ENCODE measurements at places on chromosomes 1 and 21.

DNA sequence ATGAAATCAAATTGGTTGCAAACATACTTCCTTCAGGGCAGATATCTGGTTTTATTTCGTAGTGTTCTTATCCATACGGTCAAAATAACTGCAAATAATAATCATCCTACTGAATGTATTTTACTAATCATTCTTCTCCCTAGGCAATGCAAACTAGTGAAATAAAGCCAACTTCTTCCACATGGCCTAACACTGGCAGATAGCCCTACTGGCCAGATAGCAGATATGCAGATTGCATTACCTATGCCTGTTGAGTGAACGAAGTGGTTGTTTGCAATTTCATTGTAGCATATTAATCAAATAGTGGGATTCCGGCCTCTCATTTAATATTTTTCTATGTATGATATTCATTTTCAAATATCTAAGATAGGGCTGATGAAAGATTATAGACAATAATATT lies 116.2 kb downstream of the CENPF start:
- DNase-seq: no peak

DNA sequence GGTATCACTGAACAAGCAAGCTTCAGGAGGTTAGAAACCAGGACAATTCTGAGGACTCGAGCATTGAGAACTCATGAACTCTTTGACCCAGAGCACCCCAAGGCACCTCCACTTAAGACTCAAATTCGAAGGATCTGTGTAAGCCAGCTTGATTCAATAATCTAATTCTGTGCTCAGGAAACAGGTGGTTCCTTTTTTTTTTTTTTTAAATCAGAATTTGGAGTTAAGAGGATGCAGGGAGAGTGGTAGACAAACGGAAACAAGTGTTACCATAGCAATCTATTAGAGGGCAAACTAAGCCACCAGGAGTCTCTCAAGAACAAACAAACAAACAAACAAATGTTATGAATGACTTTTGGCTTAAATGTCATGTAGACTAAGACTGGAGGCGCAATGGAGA lies 53.8 kb upstream of the DPH5 start:
- DNase-seq: no peak

DNA sequence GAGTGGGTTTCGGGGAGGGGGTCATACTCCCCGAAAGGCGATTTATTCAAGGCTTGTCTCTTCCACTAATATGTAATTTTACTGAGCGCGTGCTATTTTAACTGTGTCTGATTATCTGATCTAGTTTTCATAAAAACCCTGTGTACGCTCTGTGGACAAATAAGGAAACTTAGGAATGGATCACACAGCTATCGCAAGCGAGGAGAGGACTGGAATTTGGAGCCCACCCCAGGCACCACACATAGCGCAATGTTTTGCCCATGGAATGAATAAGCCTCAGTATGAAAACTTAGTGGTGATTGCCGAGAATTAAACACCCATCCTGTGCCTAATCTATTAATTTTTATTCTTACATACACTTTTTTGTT lies 9.8 kb upstream of the RAB42 start:
- no peak for DNase-seq

GRCh38 chr1:53575141-53575954 lies 116.1 kb downstream of the DMRTB1 start:
- no peak for DNase-seq

DNA sequence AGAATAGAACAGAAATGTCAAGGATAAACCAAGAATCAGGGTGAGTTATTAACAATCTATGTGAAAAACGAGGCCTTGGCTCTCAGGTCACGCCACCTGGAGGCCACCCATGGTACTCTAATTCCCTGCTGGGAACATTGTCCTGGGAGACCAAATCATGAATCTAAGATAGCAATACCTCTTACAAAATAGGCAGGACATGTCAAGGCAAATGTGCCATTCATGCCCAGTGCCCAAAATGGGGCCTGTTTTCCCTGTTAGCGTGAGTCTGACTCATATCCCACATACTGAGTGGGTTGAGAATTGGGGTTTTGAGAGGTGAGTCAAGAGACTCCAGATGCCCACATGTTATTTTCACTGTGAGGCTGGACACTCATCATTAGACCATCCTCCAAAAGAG lies 380.8 kb downstream of the HHIPL2 start:
- DNase-seq: no peak

DNA sequence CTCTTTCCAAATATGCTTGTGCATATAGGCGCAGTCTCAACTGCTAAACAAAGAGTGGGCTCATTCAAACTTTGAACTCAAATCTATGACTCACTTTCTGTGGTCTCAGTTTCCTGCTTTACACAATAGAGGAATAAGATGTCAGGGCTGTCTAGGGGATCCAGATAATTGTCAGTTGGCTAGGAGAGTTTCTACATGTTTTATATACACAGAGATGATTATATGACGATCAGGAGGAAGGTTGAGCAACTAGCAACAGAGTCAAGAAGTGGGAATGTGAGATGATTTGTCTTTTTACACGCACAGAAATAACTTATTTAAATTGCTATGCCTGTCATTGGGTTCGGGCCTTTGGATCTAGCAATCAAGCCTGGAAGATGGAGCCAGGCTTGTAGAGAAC lies 299.4 kb upstream of the LYPLAL1 start:
- DNase-seq: no peak

- no peak for DNase-seq
These were observed 20.3 kb downstream of the CD1B start for GRCh38 chr1:158311066-158311465.

GRCh38 chr21:41536076-41536826 lies 28.3 kb upstream of the TMPRSS2 start:
- DNase-seq: no peak

GRCh38 chr1:9038881-9039760 lies 12.9 kb upstream of the SLC2A7 start:
- DNase-seq: no peak

DNA sequence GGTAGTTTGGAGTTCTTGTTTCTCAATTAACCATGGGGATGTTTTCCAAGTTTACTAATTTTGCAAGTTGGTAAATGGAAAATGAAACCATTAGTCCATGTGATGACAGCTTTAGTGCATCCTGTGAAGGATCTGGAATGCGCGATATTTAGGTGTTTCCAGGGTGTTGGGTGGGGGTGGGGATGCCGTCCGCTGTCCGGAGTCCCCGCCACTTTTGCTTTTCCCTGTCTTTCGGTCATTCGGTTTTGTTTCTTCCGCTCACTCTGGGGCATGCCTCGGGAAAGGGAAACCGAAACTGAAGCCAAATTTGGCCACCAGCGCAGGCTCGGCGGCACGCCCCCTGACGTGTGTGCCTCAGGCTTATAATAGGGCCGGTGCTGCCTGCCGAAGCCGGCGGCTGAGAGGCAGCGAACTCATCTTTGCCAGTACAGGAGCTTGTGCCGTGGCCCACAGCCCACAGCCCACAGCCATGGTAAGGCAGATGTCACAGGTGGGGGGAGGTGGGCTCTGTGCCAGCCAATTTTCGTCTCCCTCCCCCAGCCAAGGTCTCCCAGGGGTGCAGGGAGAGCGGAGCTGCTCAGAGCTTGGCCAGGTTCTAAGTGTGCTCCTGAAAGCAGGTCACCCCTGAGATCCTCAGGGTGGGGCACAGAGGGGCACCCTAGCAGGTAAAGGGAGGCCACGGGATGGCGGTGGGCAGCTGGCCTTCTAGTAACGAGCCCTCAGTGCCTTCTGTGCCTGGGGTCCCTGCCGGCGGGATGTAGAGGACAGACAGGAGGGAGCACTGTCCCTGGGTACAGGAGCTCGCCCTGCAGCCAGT lies at the start of gene ISG15:
TSS of gene ISG15 (plus strand) at position 393 of the 817 bp plus-strand sequence. CDS start at position 470, 77 bp downstream.
- DNase-seq: peak; percentile 60

DNA sequence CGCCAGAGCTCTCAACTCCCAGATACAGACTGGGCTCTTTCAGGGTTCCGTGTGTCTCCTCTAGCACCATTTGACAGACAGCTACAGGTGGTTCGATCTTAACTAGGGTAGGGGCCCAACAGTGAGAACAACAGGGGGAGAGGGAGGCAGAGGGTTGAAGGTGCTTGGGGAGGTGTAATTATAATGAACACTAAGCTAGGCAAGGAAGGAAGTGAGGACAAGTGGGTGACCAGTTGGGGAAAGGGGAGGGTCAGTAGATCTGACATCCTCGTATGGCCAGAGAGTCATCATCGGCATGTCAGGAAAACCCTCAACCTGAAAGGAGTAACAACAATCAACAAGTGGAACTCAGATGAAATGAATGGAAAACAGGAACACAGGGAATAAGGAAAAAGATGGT lies 22.8 kb downstream of the GLIS1 start:
- no peak for DNase-seq

GRCh38 chr1:50644447-50645105 lies 221.3 kb upstream of the DMRTA2 start:
- no peak for DNase-seq

GRCh38 chr1:203145321-203146041 lies 18.0 kb downstream of the ADORA1 start:
- DNase-seq: no peak

DNA sequence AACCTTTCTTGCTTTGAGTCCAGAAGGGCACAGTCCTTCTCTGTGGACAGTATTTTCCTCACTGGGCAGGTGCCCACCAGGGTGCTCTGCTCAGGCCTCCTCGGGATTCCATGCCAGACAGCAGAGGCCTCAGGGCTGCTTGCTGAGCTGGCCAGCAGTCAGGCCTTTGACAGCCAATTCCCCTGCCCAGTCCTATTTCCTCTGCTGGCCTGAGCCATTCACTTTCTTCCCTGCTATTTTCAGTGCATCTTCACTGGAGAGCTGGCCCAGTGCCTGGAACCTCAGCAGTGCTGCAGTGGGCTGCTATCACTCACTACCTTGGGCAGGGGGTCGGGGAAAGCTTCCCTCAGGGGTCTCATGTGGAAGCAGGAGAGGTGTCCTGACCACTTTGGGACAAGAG lies 33.2 kb downstream of the KCNA10 start:
- DNase-seq: no peak

DNA sequence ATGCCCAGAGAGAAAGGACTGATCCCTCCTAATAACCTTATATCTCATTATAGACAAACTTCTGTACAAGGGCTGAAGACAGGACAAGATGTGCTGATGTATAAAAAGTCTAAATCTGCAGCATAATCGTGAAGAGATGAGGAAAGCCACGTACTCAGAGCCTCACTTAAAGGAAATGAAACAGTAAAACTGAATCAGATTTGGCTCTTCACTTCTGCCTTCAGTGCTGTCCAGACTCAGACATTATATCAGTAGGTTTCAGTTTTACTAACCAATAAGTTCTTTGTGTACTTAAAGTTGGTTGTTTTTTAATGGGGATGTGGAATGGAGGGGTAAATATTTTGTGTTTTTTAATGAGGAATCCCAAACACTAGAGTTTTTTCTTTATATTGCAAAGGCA lies 45.3 kb upstream of the RGS1 start:
- DNase-seq: no peak

GRCh38 chr21:43297391-43297981 lies 128.7 kb downstream of the CRYAA start:
- no peak for DNase-seq

DNA sequence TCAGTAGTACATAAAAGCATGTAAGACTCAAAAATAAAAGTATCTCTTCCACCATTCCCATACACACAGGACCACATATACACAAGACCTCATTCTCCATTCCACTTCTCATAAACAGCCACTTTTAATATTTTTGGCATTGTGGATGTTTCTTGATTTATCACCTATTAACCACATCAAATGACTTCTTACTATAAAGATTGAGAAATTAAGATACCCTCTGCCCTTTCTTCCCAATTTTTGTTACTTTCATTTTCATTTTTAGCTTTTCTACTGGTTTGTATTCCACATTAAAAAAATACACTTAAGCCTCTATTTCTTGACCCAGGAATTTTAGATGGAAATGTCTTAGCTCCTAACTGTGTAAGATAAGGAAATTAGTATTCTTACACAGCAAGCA lies 22.8 kb downstream of the AKT3 start:
- DNase-seq: no peak

- DNase-seq: no peak
These were observed 12.0 kb downstream of the ALDH9A1 start for GRCh38 chr1:165686121-165686970.

DNA sequence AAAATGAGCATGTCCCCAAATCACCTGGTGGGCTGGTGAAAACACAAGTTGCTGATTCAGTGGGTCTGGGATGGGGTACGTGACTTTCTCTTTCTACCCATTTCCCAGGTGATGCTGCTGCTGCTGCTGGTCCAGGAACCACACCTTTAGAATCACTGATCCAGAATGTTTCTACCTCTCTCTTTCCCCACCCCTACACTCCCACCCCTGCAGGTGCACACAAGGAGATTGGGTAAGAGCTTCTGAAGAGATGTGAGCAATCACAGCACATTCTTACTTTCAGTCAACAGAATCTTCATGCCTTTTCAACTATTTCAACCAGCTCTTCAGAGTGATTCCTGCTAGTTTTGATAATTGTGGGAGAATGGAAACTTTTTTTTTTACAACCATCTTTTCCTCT lies 130.9 kb downstream of the LMX1A start:
- no peak for DNase-seq

DNA sequence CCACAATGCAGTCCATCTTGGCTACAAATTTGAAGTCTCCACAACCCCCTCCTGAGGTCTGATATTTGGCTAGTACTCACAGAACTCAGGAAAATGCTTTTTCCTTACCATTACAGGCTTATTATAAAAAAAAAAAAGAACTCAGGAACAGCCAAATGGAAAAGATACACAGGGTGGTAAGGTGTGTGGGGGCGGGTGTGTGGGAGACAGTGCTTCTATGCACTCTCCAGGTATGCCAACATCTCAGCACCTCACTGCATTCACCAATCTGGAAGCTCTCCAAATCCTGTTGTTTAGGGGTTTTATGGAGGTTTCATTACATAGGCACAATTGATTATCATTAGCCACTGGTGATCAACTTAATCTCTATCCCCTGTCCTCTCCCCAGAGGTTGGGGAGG lies 126.9 kb downstream of the FAF1 start:
- DNase-seq: no peak

DNA sequence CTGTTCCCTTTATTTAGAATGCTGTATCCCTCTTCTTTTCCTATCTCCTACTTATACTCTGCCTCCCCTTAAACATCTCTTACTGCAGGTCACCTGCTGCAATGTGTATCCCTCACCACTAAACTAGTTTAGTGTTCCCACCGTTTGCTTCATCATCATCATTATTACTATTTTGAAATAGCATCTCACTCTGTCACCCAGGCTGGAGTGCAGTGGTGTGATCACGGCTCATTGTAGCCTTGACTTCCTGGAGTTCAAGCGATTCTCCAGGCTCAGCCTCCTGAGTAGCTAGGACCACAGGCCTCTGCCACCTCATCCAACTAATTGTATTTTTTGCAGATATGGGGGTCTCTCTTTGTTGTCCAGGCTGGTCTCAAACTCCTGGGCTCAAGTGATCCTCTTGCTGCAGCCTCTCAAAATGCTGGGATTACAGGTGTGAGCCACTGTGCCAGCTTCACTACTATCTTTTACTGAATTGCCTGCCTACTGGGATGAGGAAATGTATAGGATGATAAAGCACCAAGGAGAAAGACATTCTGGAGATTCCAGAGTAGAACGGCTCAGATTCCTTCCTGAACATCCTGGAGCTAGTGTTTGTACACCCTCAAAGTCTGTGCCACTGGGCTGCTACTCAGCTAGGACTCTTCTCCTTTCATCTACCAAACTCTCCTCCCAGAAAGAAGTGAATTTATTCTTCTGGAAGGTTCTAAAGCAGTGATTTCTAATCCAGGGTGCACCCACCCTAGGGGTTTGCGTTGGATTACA lies 8.6 kb upstream of the IFNAR1 start:
- no peak for DNase-seq

Measured in stimulated activated CD8-positive, alpha-beta memory T cell treated with anti-CD3 and anti-CD28 coated beads, Interleukin-4, amount 100 ng/mL, for 1 hour (primary cell).